ENCODE measurements at places on chromosomes 3 and 15.

DNA sequence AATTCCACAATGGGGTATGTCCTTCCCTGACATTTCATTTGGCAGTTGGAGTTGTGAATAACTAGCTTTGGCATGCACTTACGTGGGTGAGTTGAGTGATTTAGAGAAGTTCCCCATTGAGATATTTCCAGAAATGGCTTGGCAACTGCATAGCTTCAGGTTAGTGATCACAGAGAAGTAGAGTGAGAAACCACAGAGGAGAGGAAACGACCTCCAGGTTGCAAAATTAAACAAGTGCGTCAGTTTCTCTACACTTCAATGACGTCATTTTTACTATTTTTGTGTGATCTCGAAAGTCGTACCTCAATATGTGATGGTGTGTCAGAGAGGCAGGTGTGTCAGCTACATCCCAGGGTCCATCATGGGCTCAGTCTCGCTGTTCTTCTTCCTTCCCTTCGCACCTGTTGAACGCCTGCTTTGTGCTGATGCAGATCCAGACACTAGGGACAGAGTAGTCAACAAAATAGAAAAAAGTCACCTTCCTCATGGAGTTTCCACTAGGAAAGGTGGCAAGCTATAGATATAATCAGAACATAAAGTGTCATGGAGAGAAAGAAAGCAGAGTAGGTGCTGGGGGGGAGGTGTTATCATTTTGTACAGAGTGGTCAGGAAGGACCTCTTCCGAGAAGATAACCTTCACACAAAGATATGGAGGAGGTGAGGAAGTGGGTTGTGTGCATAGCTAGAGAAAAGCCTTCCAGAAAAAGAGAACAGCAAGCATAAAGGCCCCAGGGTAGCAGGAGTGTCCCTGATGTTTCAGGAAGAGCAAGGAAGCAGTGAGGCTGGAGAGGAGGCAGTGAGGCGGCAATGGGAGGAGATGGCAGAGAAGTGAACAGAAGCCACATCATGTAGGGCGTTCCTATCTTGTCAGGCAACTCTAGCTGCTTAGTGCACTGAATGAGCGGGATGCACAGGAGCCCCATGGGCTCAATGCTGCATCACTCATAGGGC lies 75.6 kb downstream of the MCTP2 start:
- peak; percentile 51 for DNase-seq

DNA sequence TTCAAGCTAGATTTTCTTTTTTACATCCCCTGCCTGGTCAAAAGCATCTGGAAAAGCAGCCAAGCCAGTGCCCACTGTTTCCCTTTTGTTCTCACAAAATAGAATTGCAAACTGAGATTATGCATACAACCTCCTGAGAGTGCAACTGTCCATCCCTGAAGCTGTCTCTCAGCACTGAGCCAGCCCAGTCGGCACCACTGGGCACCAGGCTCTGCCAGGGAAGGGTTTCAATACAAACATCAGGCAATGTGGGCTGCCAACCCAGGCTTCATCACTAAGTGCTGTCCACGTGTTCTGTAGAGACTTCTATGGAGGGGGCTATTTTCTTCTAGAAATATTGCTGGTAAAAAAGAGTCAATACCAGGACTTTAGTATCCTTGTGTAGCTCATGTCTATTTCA lies 356.3 kb upstream of the TBL1XR1 start:
- DNase-seq, result no peak

- no peak for DNase-seq
Measured at GRCh38 chr3:150035301-150035779, 64.6 kb upstream of the PFN2 start.

DNA sequence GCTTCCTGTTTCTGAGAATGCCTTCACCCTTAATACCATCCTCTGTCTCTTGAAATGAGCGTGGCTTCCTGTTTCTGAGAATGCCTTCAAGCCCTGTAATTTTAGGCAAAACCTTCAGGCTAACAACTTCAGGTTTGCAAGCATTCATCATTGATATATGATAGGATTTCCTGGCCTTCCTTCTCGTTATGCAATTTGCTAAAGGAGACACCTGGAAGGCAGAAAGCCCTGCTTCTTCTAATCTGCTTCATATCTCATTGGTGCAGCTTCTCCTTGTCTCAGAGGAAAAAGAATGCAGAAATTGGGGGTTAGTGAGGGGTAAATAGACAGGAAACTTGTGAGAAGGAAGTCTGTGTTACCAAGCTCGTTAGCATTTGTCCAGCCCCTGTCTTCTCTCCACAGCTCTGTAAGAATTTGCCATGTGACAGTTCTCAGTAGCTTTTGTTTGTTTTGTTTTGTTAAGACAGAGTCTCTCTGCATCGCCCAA lies 7.3 kb downstream of the ARL6IP5 start:
- peak; percentile 68 for DNase-seq

DNA sequence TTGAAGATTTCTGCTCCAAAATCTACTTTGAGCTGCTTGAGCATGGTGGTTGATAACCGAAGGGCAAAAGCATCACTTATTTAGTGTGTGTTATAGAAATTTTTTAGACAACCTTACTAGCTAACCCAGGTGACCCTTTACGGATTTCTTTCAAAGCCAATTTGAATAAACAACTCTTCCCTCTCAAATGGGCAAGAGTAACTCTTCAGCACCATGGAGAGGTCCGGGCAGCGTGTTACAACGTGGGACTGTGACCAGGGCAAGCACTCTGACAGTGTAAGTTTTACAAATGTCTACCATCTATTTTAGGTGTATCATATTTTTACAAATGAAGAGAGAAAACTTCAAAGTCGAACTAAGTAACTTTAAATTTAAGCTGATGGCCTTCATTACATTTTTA lies 471.8 kb downstream of the MFSD1 start:
- DNase-seq, result peak; percentile 39

- peak; percentile 57 for DNase-seq
Measured at GRCh38 chr3:185900228-185900627, 37.6 kb downstream of the TRA2B start.

GRCh38 chr3:127165036-127165435 lies 27.9 kb upstream of the PRR23E start:
- no peak for DNase-seq

- DNase-seq, result peak; percentile 50
Measured at GRCh38 chr3:172038798-172039435, 461 bp upstream of the FNDC3B start.

GRCh38 chr15:68277131-68277602 lies 378 bp upstream of the FEM1B start:
- DNase-seq, result no peak

Data from NB4 (cell line).